ENCODE measurements at places on chromosomes 3 and 15. TPM values are rescaled to one million over a fixed set of nuclear protein-coding genes. Genes with fewer than 3 reads are reported as not detected.
A peak's percentile ranks its signal among the peaks of the same experiment; 100 is the strongest.

Gene ROPN1B
- not detected for total RNA-seq

Gene CCDC174
- total RNA-seq = 24.0 TPM

Gene GOLGA6D
- total RNA-seq = not detected

Gene DNAH12
- total RNA-seq = 0.06 TPM

Gene ATP13A5
- total RNA-seq = not detected

Gene CHCHD4
- total RNA-seq = 13.2 TPM

Gene AMOTL2
- total RNA-seq = not detected

GRCh38 chr3:14602006-14602803 is 49.4 kb upstream of the CCDC174 start:
- no peak for DNase-seq

DNA sequence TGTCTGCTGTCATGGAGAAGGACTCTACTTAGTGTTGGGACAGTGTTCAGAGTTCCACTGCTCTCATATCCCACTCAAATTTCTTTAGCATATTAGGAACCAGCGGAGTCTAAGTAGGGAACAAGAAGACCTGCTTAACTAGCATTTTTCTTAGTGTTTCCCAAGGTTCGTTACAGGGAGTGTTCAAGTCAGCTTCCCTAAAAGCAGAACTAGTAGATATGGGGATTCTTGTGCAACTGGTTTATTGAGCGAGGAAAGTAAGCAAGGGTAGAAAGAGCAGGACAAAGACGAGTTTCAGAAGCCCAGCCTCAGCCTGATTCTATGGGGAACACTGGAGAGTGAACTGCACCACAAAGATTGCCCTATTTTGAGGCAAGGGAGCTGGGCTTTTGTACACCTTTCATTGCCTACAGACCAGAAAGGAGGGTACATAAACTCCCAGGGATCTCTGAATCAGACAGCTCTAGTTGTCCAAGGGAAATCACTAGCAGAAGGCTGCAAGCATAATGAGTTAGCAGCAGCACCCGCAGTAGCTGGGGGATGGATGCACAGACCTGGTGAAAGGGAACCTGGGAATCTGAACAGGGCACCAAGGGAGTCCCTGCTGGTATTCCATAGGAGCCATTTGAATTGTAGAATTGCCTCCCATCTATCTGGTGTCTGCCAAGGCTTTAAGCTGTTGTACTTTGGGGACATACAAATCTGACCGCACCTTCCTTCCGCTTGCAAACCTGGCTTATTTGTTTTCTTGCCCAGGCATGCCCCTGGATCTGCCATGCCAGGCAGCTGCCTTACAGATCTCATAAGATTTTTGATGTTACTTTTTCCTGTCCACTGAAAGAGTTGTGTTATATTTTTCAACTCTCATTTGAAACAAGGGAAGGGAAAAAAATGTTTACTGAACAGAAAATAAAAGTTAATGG is 15.1 kb downstream of the CMTM7 start:
- DNase-seq = no peak

DNA sequence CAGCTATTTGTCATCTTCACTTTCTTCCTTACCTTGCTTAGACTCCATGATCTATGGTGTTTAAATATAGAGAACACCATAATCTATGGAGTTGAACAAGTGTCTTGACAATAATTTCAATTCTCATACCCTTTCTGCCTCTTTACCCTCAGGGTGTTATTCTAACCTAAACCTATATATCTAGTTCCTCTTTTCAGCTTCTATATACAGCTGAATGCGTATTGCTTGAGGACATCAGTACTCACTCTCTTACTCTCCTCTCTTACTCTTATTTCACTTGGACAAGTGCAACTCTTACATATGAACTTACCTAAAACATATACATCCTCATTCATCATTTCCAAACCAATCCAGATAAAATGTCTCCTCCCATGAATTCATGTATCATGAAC is 187.1 kb downstream of the RAP2B start:
- no peak for DNase-seq

DNA sequence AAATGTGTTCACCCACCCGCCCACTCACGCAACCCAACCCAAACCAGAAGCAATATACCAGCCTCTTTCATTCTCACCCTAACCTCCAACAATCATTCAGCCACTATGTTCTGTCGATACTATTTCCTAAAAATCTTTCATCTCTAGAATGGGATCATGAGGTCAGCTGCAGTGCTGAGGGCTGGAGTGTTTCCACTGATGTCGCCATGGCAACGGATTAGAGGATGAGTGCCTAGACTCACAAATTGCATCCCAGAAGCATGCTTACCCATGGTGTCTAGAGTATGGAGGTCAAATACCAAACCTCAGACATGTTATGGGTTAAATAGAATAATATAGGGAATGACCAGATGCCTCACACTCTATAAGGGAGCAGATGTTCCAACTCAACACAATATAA is 138.5 kb downstream of the GABRB3 start:
- no peak for DNase-seq

DNA sequence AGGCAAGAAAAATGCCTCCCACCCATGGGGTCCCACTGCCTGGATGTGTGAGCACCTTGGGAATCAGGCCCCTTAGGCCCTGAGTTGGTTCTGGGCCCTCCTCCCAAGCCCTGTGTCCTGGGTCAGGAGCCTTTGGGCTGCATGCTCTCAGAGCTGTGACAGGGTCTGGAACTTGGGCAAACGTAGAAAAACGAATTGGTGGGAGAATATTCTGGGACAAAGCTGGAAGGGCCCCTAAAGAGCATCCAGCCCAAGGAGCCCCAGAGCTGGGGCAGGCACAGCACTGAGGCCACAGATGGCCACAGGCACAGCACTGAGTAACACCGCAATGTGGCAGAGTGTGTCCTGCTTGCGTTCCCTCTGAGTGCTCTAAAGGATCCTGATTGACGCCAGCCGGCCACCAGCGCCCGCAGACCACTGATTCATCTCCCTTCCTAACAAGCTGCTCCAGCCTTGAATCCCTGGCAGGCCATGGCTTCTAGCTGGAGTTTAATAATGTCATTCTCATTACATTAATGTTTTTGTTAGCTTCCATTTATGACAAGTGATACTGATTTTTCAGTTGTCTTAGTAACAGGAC is 18.6 kb upstream of the SEC13 start:
- no peak for DNase-seq

DNA sequence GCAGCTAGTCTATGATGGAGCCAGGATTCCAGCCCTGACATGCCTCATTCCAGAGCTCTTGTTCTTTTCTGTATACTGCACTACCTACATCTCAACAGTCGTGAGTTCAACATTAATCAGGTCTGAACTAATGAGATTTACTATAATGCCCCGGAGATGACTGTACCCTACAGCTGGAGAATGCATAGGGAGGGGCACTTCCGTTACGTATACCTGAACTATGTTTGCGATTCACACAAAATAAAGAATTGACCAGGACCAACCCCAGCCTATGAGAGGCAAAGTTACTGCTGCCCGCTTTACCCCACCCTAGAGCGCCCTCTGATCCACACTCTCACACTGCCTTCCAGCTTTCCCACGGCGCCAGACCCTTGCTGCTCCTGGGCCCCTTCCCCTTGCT is 97.0 kb downstream of the IGF2BP2 start:
- no peak for DNase-seq

GRCh38 chr3:187746442-187747281 is 1.4 kb upstream of the BCL6 start:
- DNase-seq = peak; percentile 35

DNA sequence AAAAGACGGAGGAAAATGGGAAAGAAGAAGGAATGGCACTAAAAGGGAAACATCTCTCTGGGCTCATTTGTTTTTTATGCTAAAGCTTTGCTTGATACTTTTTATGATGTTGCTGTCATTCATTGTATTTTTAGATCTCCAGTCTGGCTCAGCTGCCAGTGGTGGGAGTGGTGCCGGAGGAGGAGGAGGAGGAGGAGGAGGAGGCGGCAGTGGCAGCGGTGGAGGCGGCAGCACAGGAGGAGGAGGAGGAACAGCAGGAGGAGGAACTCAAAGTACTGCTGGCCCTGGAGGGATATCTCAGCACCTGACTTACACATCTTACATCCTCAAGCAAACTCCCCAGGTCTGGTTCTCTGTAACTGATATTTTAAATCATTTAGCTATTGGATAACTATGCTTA is 49.6 kb downstream of the MAP6D1 start:
- DNase-seq = no peak

- peak; percentile 83 for DNase-seq
Observed at GRCh38 chr15:88897456-88898194, 2.3 kb upstream of the HAPLN3 start.

- DNase-seq = no peak
Observed at GRCh38 chr3:72629191-72629631, 219.0 kb downstream of the SHQ1 start.

- no peak for DNase-seq
Observed at GRCh38 chr3:98788651-98789050, 25.5 kb downstream of the ST3GAL6 start.

GRCh38 chr3:194224471-194225417 is 88.8 kb downstream of the HES1 start:
- no peak for DNase-seq

DNA sequence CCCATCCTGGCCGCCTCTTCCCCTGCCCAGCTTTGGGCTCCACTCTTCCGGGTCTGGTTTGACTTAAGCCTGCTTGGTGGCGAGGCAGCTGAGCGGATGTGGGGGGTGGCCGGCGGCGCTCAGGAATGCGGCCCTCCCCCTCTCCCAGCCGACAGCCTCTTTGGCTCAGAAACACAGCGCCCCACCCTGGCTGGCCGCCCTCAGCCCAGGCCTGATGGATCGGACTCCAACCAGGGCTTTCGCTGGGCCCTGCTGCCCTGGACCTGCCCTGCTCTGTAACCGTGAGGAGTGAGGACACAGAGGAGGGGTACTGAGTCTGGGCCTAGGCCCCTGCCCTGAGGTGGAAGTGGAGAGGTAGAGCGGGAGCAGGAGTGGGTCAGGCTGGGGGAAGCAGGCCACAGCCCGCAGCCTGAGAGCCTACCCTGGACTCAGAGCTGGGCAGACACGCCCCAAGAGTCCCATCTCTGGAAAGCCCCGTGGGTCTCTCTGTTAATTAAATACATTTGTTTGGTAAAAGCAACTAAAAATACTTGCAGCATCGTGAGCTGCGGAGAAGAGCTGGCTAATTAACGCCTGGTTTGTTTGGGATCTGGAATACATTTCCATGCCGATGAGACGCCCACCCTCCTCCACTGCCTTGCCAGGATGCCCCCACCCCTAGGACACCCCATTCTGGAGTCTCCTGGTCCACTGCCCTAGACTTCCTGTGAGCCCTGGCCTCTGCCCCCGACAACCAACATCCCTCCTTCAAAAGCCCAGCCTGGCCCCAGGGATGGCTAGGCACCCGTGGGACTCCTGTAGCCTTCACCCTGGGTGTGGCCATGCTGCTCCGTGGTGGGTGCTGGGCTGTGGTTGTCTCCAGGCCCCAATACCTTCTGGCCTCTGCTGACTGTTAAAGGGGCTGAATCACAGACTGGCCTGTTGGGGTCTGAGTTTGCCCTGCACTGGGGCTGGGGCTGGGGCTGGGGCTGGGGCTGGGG is 19.6 kb downstream of the PLXNA1 start:
- no peak for DNase-seq

Measured in activated CD4-positive, alpha-beta T cell treated with anti-CD3 and anti-CD28 coated beads, Interleukin-2, amount 10 ng/mL, durations not matched to agents 7 days and 5 days (primary cell).